ENCODE measurements at places on chromosomes 1 and 21.

- DNase-seq, result no peak
These were observed 545 bp downstream of the PATJ start for GRCh38 chr1:61742620-61743430.

DNA sequence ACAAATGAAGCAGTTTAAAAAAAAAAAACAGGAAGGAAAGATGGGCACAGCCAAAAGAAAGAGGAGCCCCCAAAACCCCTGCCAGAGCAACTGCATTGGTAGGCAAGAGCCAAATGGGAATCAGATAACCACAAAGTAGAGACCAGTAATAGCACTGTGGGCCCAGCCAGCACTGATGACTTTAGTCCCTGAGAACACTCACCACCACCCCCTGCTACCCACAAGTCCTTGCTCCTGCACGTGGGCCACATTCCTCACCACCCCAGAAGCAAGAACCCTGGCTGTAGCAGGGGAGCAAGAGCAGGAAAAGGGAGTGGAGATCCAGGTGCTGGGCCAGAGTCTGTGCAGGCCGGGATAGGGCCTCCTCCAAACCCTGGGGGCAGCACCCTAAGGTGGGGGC, 86.1 kb downstream of the RRAGC start:
- no peak for DNase-seq

GRCh38 chr21:27693376-27693775, 726.5 kb upstream of the ADAMTS5 start:
- DNase-seq, result no peak

DNA sequence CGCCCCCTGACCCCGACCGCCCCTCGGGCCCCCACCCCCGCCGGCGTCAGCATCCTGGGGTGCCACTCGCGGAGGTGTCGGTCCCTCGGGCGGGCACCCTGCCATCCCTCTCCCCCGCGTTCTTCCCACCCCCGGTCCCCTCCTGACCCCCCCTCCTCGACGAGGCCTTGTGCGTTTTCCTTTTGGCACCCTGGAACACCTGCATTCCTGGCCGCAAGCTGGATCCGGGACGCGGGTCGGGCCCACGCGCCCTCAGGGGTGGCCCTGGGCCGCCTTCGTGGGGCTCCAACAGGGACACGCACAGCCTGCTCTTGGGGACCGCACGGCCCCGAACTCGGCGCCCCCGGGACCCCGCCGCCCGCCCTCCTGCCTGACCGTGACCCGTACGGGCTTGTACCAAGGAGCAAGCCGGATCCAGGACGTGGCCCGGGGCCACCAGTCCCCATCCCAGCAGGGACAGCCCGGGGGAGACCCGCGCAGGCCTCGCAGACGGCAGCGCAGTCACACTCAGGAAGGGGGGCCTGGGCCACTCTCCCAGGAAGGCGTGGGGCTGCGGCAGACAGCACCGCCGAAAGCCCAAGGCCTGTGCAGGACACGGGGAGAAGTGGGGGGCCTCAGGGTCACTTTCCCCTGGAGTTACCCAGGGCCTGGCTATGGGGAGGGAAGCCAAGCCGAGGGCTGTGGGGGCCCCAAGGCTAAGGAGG, 579 bp upstream of the SLC19A1 start:
- DNase-seq, result no peak

- peak; percentile 65 for DNase-seq
These were observed 351.3 kb upstream of the SGIP1 start for GRCh38 chr1:66182551-66183178.

DNA sequence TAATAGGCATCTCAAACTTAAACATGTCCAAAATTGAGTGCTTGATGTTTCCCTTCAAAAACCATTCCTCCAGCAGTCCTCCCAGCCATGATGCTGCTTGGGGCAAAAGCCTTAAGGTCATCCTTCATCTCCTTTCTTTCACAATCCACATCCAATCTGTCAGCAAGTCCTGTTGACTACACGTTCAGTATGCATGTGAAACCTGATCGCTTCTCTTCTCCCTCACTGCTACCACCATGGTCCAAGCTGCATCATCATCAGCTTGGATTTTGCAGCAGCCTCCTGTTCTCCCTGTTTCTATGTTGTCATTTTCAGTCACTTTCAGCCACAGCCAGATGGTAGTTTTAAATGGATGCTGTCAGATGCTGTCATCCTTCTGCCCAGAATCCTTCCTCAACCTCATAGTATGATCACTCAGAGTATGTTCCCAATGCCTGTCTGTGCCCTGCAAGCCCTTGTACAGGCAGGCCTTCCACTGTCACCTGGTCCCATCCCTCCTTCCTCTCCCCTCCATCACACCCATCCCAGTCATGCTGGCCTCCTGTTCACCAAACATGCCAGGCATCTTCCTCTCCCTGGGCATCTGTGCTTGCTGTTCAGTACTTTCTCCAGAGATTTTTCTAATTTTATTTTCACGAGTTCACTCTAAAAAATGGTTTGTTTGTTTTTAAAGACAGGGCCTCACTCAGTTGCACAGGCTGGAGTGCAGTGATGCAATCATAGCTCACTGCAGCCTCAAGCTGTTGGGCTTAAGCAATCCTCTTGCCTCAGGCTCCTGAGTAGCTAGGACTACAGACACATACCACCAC, 66.0 kb downstream of the SYDE2 start:
- no peak for DNase-seq

DNA sequence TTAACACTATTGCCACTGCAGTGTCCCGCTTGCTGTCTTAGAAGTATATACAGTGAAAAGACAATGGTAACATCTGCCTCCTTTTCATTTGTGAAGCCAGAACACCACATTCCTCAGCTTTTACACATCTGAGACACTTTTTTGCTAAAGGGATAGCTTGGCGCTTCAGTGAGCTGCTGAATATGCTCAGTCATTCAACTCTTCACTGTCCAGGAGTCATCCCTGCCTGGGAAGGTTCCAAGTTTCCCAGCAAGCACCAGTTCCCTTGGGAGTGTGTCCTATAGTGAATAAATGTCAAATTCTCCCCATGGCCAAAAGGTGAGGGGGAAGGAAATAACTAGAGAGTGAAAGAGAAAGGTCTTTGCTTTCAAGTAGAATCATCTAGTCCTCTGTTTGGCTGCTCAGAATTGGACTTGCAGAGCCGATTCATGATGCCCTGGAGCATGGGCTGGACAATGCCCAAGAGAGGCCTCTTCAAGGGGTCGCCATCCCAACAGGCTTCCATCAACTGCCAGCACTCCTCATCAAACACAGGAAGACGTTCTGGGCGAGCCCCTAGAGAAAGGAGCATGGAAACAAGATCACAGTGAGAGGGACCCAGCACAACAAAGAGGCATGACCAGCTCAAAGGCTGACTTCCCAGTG, 25.5 kb upstream of the RBBP5 start:
- no peak for DNase-seq

DNA sequence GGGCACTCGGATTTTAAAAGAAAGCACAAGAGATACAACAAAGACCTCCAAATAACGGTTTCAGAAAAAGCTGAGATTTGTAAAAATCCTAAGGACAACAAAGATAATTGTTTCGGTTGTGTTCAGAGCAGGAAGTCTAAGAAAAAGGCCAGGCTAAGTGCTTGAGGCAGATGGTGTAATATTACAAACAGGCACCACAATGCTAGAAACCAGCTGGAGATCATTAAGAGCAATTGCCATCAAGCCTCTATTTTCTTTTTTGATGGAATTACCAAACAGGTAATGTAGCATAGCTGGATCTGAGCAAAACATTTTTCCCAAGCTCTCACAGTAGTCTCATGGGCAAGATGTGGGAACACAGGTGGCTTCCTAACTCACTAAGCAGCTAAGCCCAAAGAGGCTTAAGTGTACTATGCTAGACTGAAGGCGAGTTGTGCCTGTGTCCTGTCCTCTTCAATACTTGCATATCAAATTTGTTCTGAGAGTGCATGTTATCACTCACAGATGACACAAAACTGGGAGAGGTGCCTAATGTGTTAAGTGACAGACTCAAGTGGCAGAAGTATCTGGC, 161.6 kb downstream of the GLUL start:
- no peak for DNase-seq

DNA sequence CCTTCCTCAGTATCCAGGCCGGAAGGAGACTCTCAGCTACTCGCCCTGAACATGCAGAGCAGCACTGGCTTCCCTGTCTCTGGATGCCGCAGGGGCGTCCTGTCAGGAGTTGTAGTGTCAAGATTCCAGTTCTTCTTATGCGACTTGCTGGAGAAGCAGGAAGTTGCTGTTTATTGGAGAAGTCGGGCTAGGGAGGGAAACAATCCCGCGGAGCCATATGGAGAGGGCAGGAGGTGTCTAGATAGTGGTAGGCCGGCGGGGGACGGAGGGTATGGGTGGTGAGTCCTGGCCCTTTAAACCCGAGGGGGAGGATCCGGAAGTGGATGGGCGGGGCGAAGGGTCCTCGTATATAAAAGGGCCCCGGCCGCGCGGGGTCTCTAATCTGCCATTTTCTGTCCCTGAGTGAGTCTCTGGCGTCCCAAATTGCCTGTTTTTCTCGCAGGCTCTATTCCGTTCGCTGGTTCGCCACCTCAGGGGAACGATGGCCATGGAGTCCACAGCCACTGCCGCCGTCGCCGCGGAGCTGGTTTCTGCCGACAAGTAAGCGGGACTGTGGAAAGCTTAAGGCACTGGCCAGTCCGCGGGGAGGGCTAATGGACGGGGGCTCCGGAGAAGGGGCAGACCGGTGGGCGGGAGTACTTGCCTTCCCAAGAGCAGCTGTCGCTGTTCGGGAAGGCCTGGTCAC, at the start of gene NASP:
NASP (plus strand) TSS at position 376 of the 685 bp plus-strand sequence; CDS start at position 482, 106 bp downstream.
- DNase-seq, result peak; percentile 90

GRCh38 chr1:3886106-3886670, 13.9 kb downstream of the C1orf174 start:
- no peak for DNase-seq

DNA sequence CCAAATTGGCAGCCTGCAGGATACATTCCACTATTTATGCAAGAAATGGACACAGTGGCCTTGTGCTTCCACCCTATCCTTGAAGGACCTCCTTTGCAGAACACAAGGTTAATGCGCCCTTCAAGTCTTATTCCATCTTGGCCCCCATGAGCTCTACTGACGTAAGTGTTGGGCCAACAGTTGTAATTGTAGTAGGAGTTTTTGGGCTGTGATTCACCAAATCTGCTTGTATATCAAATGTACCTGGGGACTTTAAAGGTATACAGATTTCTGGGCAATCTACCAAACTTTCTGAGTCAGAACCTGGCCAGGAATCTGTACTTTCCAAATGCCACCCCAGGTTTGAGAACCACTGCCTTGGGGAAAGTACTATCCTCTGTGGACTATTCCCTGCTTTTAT, 100.9 kb upstream of the MARK1 start:
- DNase-seq, result no peak

DNA sequence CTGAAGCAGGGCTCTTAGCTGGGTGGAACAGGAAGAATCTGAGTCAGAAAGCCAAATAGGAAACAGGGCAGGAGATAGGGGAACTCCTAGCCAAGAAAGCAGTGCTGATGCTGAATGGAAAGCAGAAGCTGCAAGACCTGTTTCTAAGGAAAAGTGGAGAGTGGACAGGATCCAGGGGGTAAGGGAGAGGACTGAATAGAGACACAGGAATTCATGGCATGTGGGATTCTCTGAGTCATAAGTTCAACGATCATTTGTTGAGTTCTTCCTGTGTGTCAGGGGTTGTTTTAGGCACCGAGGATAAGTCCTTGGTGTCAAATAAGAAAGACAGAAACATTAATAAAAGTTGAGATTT, 153.8 kb upstream of the FGGY start:
- DNase-seq, result no peak

- DNase-seq, result no peak
These were observed 86.1 kb downstream of the CTH start for GRCh38 chr1:70497152-70497551.

DNA sequence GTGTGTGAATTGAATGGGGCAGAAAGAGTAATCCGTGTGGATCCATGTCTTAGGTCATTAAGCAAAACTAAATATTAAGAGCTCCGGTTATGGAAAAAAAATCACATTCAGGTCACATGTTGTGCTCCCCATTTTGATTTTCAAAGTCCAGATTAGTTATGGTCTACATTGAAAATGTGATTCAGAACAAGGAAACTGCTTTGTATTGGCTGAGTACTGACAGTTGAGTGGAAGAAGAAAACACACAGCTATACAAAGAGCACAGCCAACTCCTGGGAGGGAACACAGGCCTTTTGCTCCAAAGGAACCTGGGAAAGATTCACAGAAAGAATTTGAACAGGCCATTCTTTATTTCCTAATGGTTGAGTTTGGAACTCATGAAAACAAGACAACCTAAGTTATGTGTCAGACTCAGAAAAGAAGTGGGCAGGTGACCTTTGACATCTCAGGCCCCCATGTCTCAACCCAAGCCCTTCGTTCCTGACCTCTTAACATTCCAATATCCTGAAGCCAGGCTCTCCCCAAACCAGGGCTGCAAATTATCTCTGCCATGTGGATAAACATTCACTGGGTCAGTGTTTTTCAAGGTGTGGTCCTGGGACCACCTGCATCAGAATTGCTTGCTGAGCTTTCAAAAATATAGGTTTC, 159.3 kb upstream of the LMO4 start:
- DNase-seq, result no peak

DNA sequence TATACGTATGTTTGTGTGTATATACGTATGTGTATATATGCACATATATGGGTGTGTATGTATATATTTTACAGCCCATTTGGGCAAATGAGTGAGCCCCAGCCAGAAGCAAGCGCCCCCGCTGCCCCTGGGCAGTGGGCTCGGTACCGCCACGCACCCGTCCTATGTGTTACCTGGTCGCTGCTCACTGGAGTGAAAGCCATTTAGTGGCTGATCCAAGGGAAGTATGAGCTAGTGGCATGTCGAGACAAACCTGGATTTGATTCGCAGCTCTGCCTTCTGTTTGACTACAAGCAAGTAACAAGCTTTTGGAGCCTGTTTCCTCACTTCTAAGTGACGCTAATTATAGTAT, 35.8 kb upstream of the JAK1 start:
- DNase-seq, result no peak

DNA sequence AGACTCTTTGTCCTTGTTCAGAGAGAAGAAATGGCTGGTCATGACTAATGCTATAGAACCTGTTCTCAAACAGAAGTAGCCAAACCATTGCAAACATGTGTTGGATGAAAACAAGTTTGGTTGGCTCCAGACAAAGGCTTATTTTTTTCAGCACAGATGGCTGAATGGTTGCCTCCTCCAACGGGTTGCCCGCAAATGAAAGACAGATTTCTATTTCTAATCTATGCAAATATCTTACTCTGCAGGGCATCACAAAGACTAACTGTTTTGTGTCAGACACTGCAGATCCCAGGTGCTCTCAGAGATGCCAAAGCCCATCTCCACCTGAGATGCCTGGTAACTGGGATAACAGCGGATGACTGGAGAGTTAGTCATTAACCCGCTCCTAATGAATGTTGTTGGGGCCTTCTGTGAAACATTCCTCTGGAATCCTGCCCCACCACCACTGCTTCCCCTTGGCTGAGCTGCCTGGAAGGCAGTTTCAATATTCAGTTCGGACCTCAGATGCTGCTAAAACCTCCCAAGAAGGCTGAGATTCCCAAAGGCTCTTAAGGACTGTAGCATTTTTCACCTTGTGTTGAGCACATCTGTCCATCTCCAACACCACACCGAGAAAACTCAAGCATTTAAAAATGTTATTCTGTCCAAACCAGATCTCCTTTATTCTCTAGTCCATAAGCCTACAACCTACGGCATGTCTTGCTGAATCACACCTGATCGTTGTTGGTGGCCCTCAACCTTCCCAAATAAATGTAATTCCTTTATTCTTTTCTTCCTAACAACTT, 104.4 kb downstream of the PTPN14 start:
- no peak for DNase-seq

GRCh38 chr1:58469016-58469415, 77.5 kb downstream of the OMA1 start:
- DNase-seq, result no peak

All from central memory CD4-positive, alpha-beta T cell (primary cell).